GM23248 (cell line): ENCODE measurements at places on chromosomes 4 and X. TPM values are rescaled to one million over a fixed set of nuclear protein-coding genes. Genes with fewer than 3 reads are reported as not detected.

MXRA5 gene
- total RNA-seq = 72.0 and 79.1 TPM in 2 replicates

- no peak for DNase-seq
These were observed 48.8 kb upstream of the GRXCR1 start for GRCh38 chr4:42843694-42844093.

DNA sequence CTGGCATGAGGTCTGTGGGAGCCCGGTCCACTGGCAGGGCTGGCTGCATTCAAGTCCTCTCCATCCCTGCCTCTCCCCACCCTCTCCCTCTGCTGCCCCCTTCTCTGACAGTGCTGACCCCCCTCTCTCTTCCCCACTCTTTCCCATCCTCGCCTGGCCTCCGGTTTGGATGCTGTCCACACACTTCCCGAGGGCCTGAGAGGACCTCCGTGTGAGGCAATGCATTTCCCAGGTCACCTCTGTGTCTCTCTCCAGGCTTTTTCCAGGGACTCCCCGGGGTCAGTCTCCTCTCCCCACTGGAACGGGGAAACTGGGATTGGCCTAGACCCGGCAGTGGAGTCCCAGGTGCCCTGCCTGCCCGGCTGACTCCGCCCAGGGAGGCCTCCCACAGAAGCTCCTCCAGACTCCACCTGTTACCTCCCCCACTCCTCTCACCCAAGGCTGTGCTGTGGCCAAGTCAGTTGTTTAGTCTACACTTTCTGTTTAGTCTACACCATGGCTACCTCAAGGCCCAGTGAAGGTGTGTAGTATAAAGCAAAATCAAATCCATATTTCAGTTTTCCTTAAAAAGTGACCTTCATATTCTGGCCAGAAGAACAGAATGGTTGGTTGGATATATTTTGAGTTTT, 146.8 kb downstream of the PTTG2 start:
- DNase-seq = no peak

DNA sequence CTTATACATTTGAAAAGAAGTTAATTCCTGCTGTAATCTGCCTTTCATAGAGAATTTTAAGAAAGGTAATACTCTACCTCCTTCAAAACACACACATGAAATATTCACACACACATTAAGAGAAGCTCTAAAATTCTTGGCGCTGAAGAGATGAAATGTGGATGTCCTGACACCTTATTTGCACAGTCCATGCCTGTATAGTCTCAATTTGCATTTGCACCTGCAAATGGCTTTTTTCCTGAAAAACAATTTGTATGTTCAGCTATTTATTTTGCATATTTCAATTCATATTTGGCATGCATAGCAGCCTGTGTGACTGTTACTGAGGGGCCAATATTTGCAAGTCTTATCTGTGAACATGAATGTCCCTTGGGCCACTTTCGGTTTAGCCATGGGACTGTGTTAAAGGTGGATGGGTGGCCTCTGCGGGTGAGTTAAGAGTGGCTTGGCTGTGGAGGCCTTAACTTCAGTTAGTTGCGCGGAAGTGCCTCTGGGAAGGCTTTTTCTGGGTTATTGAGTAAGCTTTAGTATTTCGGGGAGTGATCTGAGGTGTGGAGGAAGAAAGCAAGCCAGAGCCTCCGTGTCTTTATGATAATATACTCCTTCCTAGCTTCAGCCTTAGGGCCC, 443.3 kb upstream of the FAT1 start:
- DNase-seq = no peak

GRCh38 chrX:153303276-153304262, 18.0 kb downstream of the PNMA6F start:
- DNase-seq = no peak

DNA sequence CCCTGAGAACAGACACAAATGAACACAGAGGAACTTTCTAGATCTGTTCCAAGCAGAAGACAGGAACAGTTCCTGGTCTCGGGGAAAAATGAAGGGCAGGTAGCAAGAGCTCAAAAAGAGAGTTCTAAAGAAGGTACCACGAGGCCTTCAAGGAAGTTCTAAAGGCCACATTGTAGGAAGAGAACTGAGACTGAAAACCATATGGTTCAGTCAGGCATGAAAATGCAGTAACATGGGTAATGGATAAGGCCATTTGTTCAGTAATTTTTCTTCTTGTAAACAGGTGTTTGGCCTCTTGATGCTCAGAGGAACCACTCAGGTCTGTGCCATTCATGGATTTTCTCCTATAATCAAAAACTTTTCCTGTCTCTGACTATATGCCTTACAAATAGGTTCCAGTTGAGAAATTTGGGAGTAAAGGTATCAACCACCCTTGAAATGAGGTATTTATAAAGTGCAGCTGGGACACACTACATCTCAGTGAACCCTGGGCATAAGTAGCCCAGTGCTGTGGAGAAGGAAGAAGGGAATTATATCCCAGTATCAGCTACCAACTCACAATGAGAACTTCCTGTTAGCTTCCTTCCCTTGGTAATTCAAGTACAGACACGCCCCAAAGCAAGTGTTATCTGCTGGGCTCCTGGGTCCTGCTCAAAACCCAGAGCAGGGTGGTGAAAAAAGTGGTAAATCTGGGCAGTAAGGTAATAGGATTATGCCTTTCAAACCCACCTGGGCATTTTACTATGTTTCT, 277.9 kb downstream of the KLHL13 start:
- DNase-seq = no peak

GRCh38 chr4:124684301-124684700, 28.2 kb downstream of the ANKRD50 start:
- DNase-seq = no peak

DNA sequence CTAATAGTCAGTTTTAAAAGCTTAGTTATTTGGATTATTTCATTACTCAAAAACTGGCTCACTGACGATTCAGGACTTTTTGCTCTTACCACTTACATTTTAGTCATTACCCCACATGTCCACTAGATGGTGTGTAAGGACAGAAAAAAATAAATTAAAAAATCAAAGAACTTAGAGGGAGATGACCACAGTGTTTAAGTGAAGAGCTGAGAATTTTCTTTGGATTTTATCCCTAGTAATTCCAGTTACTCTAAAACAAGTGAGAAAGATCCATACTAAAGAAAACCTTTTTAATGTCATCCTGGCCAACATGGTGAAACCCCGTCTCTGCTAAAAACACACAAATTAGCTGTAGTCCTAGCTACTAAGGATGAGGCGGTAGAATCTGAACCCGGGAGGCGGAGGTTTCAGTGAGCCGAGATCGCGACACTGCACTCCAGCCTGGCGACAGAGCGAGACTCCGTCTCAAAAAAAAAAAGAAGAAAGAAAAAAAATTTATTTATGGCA, 26.4 kb upstream of the TMPRSS11B start:
- DNase-seq = peak; percentile 71

- no peak for DNase-seq
These were observed 74.2 kb downstream of the PRKX start for GRCh38 chrX:3639236-3639635.

DNA sequence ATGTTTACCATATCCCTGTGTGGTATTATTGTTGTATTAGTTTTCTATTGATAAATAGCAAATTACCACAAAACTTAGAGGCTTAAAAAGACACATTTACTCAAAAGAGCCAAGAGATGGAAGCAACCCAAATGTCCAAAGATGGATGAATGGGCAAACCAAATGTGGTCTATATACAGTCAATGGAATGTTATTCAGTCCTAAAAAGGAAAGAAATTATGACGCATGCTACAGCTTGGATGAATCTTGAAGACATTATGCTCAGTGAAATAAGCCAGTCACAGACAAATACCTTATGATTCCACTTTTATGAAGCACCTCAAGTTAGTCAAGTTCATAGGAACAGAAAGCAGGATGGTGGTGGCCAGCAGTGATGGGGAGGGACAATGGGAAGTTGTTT, 144.7 kb downstream of the QDPR start:
- DNase-seq = peak; percentile 42

GRCh38 chr4:126779001-126779400, 853.8 kb upstream of the INTU start:
- peak; percentile 49 for DNase-seq

- peak; percentile 90 for DNase-seq
These were observed at the start of gene OPHN1 for GRCh38 chrX:68433155-68433980. TSS of gene OPHN1 (minus strand) at chrX:68433495. CDS start at chrX:68433020, 475 bp downstream.

DNA sequence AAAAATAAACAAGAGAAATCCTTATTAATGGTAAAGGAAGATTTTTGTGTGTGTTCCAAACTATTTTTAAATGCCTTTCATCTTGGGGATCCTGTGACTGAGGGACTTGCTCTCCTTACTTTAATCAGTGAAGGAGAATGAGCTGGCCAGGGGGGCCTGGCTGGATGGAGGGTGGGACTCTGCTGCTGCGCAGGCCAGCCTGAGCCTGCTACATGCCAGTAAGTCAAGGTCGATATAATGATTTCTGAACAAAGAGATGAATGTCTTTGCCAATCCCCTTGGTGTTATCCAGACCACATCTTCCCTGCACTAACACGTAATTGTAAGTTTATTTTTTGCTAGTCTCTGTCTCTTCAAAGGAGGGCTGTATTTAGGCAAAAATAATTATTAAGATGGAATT, 1679.2 kb upstream of the TENM3 start:
- no peak for DNase-seq

GRCh38 chr4:90375081-90375480, 247.9 kb downstream of the CCSER1 start:
- no peak for DNase-seq

- DNase-seq = no peak
These were observed 117.3 kb upstream of the TSPAN5 start for GRCh38 chr4:98775672-98776071.

DNA sequence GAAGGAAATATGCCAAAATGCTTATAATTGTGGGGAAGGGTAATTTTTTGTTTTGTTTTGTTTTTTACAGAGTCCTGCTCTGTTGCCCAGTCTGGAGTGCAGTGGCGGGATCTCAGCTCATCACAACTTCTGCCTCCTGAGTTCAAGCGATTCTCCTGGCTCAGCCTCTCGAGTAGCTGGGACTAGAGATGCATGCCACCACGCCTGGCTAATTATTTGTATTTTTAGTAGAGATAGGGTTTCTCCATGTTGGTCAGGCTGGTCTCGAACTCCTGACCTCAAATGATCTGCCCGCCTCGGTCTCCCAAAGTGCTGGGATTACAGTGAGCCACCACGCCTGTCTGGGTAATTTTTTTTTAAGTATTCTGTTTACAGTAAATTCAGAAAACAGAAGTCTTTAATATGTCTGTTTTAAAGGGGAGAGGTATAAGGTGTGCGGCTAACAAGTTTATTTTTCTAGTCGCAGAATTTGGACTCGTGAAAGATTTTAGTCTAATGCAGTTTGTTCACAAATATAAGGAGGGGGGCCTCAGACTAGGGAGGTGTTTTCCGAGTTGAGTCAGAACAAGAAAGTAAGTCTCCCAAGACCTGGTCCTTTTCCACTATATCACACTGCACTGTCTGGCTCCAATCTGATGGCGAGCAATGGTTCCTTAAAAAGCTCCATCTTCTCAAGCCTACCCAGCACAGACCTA, 1.5 kb downstream of the ACSL1 start:
- peak; percentile 8 for DNase-seq

GRCh38 chr4:25439918-25440477, 62.9 kb downstream of the ANAPC4 start:
- peak; percentile 71 for DNase-seq

GRCh38 chrX:34813618-34814017, 129.0 kb upstream of the FAM47B start:
- DNase-seq = peak; percentile 54

GRCh38 chr4:47837094-47837907, 566 bp downstream of the CORIN start:
- peak; percentile 50 for DNase-seq

- no peak for DNase-seq
These were observed 265.5 kb upstream of the FTHL17 start for GRCh38 chrX:31337332-31337731.

- DNase-seq = no peak
These were observed 142.3 kb downstream of the SH3KBP1 start for GRCh38 chrX:19745077-19745476.

DNA sequence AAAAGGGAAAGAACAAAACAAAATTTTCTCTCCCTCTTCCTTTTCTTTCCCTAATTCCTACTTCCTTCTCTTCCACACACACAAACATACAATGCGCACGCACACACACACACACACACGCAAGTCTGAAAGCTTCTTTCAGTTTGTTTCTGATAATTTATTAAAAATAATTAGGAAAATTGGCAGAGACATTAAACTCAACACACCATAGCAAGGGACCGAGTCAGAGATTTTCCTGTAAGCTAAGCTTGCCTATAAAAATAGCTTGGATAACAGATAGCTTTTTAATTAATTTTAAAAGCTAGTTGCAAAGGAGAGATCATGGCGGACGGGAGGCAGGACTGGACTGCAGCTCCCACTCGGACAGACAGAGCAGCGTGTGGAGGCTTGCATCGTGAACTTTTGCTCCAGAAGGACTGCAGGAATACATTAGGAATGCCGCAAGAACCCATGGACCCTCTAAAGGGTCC, 92.6 kb upstream of the MAPK10 start:
- no peak for DNase-seq

DNA sequence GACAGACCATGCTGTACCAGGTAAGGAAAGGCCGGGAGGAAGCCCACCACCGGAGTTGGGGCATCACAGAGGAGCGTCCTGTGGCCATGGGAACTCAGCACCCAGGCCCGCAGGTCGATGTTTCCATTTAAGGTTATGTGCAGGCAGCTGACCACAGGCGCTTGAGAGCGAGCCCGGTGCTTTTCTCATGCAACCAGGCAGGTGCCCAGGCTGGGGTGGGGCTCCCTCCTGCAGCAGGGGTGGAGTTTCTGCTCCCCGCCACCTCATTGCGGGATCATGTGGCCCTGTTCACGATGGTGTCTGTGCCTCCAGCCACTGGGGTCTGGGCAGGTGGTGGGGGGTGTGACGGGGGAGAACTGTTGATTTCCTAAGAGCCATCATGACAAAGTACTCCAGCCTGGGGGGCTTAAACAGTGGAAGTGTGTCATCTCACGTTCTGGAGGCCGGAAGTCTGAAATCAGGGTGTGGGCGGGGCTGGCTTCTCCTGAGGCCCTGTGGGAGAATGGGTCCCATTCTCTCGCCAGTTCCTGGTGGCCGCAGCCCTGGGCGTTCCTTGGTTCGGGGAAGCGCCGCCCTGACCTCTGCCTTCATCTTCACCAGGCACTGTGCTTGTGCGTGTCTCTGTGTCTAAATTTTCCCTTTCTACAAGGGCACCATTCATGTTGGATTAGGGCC, 60.9 kb downstream of the CPZ start:
- no peak for DNase-seq

DNA sequence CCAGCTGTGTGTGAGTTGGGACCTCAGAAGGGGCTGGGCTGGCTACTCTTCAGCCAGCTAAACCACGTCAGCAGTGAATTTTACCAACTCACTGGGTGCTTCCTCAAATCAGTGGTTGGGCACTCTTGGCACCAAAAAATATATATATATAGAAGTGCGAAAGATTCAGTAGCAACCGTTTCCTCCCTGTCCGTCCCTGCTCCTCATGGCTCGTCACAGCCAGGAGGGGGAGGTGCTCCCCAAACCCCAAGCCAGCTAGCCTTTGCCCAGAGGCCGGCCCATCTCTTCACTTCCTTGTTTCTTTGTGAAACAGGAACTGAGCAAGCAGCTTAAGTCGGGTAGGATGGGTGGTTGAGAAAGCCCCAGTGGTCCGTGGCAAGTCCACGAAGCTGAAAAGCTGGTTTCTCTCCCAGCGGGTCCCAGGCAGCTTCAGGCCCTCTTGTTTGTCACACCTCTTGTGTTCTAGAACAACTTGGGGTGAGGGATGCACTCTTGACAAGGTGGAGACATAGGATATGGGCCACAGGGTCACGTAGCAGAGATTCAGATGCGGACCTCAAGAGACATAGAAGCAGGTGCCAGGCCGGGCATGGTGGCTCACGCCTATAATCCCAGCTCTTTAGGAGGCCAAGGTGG, 6.8 kb upstream of the SASH3 start:
- DNase-seq = no peak
